LNCaP clone FGC (cell line): ENCODE measurements at places on chromosomes 12 and 14.

DNA sequence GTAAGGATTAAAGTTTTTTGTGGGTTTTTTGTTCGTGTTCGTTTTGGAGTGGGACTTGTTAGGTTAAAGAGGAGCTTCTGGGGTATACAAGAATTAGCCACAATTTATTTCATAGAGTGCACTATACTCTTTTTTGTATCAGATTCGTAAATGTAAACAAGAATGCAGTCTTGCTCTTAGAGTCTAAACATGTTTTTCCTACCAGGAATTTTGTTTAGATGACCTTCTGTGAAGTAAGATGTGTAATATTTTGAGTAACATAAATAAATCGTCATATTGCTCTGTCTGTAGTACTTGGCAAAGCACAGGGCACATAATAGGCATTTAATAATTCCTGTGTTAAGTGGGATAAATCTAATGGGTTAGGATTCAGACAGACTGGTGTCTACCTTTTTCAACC lies 9.6 kb downstream of the CNOT2 start:
- DNase-seq = no peak

GRCh38 chr12:68374307-68374982 lies 42.3 kb upstream of the MDM1 start:
- DNase-seq = no peak

DNA sequence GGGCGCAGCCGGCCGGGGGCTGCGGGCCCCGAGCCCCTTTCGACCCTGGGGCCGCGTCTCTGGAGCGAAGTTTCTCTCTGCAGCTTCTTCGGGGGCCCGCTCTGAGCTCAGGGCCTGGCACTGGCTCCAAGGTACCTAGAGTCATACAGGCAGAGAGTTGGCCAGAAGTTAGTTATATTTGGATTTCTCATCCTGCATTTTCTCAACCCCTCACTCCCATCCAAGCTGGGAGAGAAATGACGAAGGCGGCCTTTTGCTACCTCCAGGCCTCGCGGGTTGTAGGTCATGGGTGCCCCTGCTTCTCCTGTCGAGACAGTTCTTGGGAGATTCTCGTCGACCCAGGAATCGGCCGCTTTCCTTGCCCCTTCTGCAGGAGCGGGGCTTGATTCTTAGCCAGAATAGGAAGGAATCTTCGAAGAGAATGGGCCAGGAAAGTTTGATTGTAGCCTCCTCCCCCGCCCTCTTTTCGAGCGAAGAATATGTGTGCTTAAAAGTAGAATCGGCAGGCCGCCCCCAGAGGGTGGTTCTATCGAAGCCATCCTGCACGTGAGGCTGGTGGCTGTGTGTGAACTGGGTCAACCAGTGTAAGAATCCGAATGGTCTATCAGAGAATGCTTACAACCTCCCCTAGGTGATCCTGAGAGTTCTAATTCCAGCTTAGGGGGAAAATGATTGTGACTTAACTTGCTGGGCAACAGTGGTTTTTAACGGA lies 785 bp downstream of the MLEC start:
- DNase-seq = no peak

- no peak for DNase-seq
Measured at GRCh38 chr14:62213516-62213915, 451.3 kb downstream of the SNAPC1 start.

GRCh38 chr12:30044206-30044605 lies 260.5 kb upstream of the TMTC1 start:
- DNase-seq = no peak

DNA sequence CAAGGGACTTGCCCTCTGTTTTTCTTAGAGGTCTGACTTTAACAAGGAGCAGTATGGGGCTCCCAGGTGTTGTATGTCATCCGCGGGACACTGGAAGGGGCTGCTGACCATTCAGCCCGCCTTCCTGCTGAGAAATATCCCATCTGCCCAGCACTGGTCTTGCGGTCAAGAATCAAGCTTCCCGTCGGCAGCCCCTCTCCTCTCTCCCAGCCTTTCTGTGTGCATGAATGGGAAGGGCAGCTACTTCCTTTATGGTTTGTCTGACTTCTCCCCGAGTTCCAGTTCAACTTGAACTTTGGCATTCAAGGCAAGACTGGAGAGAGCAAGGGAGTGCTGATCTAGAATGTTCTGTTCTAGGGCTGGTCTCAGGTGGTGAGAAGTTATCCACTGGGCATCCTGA lies 51.5 kb downstream of the PSMA6 start:
- DNase-seq = no peak

- DNase-seq = no peak
Measured at GRCh38 chr12:104788840-104789271, 169.2 kb downstream of the SLC41A2 start.

- DNase-seq = no peak
Measured at GRCh38 chr12:52368508-52368907, 1.2 kb upstream of the KRT85 start.

- no peak for DNase-seq
Measured at GRCh38 chr12:30010071-30011052, 226.6 kb upstream of the TMTC1 start.

- DNase-seq = no peak
Measured at GRCh38 chr14:91387169-91387835, 30.3 kb downstream of the CCDC88C start.

DNA sequence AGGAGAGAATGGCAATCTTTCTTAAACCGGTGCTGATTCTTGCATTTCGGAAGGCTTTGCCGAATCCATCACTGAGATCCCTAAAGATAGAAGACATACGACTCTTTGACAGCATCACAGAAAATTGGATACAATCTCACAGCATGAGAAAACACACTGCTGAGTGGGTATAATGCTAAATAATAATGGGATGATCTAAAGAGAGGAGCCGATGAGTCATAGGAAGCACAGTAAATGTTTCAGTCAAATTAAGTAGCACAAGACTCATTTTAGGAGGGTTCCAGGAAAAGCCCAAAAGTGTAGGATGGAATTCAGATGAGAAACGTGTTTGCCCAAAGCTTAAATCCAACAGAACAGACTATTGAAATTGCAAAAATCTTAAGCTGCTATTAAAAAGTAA lies 81.7 kb downstream of the CPNE8 start:
- DNase-seq = no peak

DNA sequence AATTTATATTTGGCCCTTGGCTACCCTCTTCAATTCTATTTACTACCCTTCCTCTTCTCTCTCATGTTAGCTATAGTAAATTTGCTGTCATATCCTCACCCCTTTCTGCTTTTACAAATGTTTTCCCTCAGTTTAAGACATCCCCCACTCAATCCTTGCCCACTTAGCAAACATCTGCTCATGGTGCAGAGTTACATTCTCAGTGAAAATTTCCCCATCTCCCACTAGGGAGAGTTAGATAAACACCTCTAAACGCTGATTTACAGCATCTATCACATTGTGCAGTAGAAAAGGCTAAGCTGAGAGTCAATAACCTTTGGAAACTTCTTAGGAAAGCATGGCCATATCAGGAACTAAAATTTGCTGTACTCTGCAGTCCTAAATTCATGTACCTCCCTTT lies 69.0 kb downstream of the DENND5B start:
- no peak for DNase-seq

- no peak for DNase-seq
Measured at GRCh38 chr14:34874386-34875030, 652 bp downstream of the BAZ1A start.

DNA sequence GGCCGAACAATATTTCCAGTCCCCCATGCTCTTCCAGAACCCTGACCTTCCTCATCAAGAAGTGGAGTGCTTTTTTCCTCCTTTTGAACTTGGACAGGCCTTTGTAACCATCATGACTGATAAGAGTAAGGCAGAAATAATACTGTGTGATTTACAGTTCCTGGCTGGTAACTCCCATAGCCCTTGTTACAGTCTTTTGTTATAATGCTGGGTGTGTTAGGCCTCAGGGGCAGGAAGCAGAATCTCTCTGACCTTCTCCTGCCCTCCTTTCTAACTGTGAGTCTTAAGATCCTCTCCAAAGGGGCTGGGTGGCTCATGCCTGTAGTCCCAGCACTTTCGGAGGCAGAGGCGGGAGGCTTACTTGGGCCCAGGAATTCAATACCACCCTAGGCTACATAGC lies 59.5 kb downstream of the BCAT1 start:
- DNase-seq = no peak

DNA sequence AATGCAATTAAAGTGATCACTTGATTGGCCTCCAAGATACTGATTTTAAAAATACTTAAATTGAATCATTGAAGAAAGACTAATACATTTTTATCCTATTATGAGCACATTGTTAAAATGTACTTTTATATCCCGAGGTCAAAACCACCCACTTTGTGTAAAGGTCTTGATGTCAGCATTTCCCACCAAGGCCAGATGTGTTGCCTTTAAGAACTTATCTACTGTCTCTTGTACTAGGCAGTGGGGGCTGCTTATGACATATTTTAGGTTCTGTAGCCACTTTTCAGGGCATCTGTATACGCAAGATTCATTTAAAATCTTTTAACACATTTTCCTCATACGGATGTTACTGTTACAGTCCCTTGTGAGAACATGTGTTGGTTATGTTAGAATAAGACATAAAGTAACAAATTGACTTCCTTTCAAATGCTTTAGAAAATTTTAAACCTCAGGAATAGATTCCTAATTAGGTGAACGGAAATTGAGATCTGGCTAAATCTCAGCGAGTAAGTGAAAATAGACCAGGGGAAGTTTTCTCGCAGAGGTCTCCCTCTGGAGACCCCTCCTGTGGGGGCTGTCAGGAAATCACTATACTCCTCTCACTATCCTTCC lies 456.2 kb downstream of the ADAMTS20 start:
- DNase-seq = no peak

DNA sequence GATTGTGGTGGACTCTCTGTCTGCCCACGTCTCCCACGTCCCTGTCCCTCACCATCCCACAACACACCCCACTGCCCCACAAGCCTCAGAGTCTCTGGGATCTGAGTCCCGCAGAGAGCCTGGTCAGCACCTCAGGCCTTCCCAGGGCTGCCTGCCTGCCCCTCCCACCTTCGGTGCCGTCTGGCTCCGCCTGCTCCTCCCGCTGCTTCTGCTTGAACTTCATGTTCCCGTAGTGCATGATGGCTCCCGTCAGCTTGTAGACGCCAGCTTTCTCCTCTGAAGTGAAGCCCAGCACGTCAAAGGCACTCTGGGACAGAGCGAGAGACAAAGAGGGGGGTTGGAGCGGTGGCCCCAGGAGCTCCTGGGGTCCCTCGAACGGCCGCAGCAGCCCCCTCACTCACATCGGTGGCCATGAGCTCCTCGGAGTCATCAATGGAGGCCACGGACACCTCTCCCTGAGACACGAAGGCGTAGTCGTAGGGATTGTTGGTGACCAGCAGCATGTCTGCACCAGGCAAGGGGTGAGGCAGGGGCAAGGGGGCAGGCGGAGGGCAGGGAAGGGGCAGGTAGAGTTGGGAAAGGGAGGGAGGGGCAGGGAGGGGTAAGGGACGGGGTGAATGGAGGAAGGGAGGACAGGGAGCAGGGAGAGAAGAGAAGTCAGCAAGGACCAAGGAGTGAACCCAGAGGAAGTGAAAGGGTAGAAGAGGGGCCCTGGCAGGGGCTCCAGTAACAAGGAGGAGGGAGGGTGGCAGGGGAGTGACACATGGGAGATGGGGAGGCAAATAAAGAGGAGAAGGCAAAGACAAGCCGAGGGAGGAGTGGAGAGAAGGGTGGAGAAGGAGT lies 5.6 kb downstream of the MYH6 start:
- no peak for DNase-seq

DNA sequence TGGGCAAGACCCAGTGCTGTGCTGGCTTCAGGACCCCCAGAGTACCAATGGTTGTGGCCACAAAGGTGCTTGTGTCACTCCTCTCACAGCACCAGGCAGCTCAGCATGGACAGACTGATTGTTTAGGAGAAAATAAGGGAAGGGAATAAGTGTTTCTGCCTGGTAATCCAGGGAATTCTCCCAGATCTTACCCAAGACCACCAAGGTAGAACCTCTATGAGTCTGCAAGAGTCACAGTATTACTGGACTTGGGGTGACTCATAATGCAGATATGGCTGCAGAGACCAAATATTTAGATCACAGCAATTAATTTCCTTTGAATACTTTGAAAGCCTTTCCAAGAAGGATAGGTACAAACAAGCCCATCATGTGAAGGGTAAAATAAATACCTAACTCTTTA lies 1178.3 kb upstream of the FLRT2 start:
- no peak for DNase-seq

- no peak for DNase-seq
Measured at GRCh38 chr14:60206837-60207533, 41.8 kb upstream of the DHRS7 start.

- DNase-seq = no peak
Measured at GRCh38 chr12:30696103-30696408, 387 bp upstream of the IPO8 start.

DNA sequence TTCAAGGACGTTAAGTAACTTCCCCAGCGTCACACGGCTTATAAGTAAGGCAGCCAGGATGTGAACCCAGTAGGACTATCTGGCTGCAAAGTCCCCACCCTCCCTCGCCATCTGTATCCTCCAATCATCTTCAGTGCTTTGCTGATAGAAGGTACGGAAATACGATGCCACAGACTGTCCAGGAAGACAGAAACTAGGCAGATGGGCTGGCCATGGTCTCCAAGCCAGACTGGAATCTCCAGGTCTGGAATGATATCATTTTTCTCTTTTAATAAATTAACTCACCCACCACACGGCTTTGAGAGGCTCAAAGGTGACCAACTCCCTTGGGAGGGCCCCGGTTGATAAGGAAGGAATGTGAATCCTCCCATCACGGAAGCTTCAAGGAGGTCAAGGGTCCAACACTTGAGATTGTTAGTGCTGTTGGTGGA lies 16.3 kb upstream of the BDKRB1 start:
- no peak for DNase-seq

GRCh38 chr14:95577067-95577800 lies 42.4 kb downstream of the GLRX5 start:
- no peak for DNase-seq

GRCh38 chr14:95495538-95496025 lies 20.9 kb downstream of the SYNE3 start:
- DNase-seq = no peak

DNA sequence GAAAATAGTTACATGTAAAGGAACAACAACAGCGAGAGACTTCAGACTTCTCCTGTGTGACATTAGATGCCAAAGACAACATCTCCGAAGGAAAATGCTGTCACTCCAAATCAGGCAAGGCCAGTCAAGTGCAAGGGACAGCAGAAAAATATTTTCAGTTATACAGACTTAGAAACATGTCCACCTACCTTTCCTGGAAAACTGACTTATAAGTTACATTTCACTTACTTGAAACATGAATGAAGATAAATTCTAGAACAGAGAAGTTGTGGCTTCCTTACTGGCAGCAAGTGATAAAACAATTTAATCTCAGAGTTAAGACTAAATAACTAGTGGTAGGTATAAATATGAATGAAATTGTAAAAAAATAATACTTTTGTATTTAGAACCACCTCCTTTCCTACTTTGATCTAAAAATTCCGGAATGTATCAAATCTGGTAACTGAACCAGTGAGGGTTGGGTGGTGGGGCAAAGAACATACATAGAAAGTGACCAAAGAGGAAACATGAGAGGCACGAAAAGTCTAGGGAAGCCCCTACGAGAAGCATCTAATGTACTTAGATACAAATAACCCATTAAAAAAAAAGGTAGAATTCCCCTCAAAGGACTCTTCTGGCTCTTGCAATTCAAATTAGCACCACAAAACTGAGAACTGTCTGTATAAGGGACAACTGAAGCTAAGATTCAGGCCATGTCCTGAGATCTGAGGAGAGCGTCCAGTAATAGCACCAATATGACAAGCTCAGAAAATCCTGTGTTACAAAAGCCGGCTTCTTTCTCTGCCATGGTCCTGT lies 21.2 kb downstream of the MTHFD1 start:
- no peak for DNase-seq
